Stimulated activated CD4-positive, alpha-beta T cell treated with anti-CD3 and anti-CD28 coated beads, TNF-alpha, amount 100 ng/mL, for 1 hour (primary cell): ENCODE measurements at places on chromosomes 3 and 15.

DNA sequence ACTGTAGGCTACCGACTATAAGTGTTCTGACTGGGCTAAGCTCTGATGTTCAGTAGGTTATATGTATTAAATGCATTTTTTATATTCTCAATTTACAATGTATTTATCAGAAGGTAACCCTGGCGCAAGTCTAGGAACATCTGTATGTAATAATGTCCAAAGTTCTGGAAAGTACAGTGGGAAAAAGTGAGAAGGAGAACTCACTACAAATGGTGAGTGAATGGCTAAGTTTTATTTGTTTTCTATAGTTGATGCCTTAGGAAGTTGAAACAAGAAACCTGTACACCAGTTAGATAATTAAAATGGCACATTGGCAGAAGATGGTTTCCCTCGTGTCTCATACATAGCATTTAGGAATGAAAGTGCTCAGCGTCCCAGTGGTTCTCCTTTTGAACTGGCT, 333.4 kb upstream of the THRB start:
- DNase-seq: no peak

DNA sequence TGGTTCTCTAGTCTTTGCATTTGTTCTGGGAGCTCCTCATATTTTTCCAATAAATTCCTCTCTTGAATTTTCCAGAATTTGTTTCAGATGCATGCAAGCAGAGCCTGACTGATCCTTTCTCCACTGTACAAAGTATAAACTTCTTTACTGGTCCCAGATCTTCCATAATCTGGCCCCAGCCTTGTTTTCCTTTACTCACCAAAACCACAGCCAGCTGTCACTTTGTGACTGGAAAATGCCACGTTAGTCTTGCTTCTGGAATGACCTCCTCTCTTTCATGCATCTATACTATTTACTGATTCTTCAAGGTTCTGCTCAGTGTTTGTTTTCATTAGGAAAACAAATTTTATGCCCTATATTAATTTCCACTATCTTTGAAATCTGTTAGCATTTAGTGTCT, 60.4 kb upstream of the SPPL2A start:
- DNase-seq: no peak

GRCh38 chr3:188721990-188722389, 449.8 kb upstream of the TPRG1 start:
- DNase-seq: no peak

DNA sequence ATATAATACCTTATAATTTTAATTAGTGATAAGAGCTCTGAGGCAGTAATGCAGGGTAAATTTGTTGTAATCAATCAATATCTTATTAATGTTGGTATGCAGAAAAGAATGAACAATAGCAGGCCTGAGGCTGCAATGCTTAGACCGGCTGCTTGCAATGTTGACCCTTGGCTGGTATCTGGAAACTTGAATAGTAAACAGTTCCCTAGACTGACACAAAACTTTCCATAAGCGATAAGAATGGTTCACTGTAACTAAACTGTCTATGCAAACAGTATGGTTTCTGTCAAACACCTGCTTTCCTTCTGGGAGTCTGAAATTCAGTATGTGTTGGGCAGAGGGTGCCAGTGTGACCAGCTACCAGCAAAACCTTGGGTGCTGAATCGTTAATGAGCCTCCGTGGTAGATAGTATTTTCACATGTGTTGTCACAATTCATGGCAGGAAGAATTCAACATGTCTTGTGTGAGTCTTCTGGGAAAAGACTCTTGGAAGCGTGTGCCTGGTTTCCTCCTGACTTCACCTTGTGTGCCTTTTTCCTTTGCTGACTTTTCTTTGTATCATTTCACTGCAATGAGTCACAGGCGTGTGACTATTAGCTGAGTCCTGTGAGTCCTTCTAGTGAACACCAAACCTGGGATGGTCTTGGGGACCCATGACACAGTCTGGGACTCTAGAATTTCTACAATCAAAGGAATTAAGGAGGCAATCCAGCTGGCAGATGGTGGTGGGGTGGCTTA, 30.7 kb upstream of the CLRN1 start:
- DNase-seq: no peak

GRCh38 chr15:63601026-63601703, 4.0 kb downstream of the FBXL22 start:
- peak; percentile 37 for DNase-seq

- DNase-seq: peak; percentile 8
Observed at GRCh38 chr3:120742849-120743365, 363 bp downstream of the GTF2E1 start.

- no peak for DNase-seq
Observed at GRCh38 chr3:182904164-182904563, 76.2 kb downstream of the DCUN1D1 start.

DNA sequence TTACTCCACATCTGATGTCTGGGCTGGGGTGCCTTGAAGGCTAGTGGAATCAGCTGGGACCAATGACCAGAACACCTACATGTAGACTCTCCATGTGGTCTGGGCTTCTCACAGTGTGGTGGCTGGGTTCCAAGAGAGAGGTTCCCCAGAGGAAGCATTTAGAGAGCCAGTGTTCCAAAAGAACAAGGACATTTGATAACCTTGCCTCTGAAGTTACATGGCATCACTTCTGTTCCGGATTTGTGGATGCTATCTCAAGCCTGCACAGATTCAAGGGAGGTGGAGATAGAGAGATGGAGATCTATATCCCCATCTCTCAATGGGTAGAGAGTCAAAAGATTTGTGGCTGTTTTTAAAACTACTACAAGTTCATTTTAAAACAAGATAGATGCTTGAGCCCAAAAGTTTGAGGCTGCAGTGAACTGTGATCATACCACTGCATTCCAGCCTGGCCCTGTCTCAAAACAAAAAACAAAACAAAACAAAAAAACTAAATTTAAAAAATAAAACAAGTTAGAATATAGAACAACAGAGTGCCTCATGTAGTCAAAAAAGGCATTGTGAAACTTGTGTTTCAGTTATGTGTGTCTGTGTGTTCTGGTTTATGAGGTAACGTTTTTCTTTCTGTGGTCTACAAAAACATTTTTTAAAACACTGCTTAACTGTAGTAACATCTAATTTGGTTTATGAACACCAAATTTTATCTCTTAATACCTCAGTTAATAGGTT, 44.8 kb downstream of the PDE8A start:
- no peak for DNase-seq

DNA sequence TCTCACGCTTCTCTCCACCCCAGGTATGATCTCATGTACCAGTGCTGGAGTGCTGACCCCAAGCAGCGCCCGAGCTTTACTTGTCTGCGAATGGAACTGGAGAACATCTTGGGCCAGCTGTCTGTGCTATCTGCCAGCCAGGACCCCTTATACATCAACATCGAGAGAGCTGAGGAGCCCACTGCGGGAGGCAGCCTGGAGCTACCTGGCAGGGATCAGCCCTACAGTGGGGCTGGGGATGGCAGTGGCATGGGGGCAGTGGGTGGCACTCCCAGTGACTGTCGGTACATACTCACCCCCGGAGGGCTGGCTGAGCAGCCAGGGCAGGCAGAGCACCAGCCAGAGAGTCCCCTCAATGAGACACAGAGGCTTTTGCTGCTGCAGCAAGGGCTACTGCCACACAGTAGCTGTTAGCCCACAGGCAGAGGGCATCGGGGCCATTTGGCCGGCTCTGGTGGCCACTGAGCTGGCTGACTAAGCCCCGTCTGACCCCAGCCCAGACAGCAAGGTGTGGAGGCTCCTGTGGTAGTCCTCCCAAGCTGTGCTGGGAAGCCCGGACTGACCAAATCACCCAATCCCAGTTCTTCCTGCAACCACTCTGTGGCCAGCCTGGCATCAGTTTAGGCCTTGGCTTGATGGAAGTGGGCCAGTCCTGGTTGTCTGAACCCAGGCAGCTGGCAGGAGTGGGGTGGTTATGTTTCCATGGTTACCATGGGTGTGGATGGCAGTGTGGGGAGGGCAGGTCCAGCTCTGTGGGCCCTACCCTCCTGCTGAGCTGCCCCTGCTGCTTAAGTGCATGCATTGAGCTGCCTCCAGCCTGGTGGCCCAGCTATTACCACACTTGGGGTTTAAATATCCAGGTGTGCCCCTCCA, 19.1 kb downstream of the TYRO3 start:
- no peak for DNase-seq

DNA sequence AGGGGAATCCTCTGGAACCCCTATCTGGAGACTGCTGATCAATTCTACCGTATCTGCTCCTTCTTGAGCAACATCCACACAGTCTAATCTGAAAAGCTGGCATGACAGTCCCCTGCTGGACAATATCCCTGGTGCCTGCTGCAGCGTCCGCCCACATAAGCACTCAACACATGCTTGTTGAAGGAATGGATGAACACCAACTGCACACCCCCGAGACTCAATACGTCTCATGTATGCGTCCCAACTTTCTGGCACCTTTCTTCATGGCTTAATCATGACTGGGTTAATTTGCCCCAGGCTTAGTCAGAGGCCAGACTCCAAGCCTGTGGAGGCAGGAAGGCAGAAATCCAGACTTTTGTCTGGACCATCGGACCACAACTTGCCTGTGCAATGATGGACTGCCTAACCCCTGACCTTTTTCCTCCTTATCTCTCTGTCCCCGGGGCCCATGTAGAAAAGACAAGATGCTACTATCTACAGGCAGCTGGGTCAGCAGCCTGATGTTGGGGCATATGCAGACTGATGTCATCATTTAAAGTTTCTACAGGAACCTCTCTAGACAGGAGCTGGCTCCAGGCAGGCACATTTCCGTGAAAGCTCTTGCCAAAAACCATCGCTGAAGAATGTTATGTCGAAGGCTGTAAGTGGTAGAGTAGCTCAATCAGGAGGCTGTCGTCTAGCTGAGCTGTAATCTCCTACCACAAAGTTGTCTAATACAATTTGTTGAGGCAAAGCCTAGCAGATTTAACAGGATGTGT, 114.1 kb upstream of the TPM1 start:
- DNase-seq: no peak

GRCh38 chr3:118842147-118842863, 192.3 kb downstream of the IGSF11 start:
- DNase-seq: no peak
